Stimulated activated CD8-positive, alpha-beta memory T cell treated with anti-CD3 and anti-CD28 coated beads, Interleukin-7, amount 100 ng/mL, for 1 hour (primary cell): ENCODE measurements at places on chromosomes 12 and 14.
A peak's percentile ranks its signal among the peaks of the same experiment; 100 is the strongest.

DNA sequence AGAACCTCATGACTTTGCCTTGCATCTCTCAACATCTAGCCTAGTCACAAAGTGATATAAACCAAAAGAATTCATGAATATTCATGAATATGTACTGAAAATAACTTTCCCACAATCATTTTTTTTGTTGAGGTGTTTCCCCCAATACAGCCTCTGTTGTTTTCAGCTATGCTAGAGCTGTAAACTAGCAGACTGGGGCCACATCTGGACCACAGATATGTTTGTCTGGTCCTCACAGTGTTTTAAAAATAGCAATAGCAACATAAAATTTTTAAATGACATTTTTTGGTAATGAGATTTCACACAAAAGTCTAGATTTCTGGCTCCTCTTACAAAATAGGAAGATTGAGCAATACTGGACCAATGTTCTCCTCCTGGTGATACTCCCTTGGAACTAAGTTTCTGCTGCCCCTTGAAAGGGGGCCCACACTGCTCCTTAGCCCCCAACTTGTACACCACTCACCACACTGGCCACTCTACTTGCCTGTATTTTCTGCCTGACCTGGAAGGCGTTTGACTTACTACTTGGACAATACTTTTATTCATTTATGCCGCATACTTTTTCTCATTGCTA is 81.2 kb downstream of the BMP4 start:
- no peak for DNase-seq

GRCh38 chr12:64991121-64991611 is 129.9 kb downstream of the WIF1 start:
- DNase-seq = no peak

GRCh38 chr14:34462132-34462893 is at the start of gene SPTSSA:
SPTSSA (minus strand) TSS chr14:34462240; CDS start chr14:34462207, 33 bp downstream.
- peak; percentile 71 for DNase-seq

DNA sequence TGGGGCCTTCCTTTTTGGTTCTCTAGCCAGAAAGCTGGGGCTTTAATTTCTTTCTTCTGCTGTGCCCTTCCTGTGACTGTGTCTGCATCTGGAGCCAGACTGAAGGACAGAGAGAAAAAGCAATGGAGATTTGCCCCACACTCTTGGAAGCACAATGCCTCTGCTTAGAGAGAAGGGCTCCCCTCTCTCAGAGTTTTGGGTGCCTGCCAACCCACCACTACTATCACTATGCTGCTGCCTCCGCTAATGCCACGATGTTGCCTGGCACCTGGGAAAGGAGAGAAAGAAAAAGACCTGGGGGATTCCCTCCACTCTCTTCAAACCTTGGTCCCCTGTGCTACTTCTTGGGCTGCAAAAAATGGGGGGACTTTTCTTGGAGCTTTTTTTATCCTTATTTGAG is 52.6 kb downstream of the TMEM260 start:
- DNase-seq = no peak

GRCh38 chr14:68159701-68160633 is 340.4 kb downstream of the RAD51B start:
- no peak for DNase-seq

DNA sequence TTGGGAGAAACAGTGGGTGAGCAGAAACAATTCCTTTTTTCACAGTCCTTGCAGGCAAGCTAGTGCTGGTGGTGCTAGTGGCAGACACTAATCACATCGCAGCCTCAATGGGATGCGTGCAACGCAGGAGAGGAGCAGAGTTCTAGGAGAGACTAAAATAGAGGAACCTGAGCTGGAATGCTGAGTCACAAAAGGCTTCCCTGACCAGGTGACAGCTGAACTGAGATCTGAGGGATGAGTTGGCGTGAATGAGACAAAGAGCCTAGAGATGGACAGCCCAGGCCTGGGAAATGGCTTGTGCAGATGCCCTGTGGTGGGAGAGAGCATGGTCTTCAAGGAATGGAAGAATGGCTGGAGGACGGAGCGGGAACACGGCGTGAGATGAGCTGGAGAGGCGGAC is 25.8 kb downstream of the ACADS start:
- no peak for DNase-seq
